A549 treated with RU486 at 1 μM for 4 hours (cell line): ENCODE measurements at places on chromosomes 6 and 20. TPM values are rescaled to one million over a fixed set of nuclear protein-coding genes. Genes with fewer than 3 reads are reported as not detected.

The NEURL2 gene
- 0.88 to 1.5 TPM (median 1.4 TPM) in 5 replicates for total RNA-seq

The CCDC170 gene
- 0.10 to 0.15 TPM (median 0.12 TPM) in 4 of 5 replicates, not detected in the other for total RNA-seq

The APOBEC2 gene
- total RNA-seq = not detected in 5 replicates

The MMP24 gene
- total RNA-seq = 15.4 to 20.7 TPM (median 20.1 TPM) in 5 replicates

The SPATS1 gene
- total RNA-seq = not detected in 5 replicates

The MYH7B gene
- 0.03 to 0.04 TPM in 2 of 5 replicates, not detected in the others for total RNA-seq

The ZC2HC1B gene
- total RNA-seq = not detected in 5 replicates

The TRIM15 gene
- total RNA-seq = 0.20 TPM in 1 of 5 replicates, not detected in the others

The TTK gene
- total RNA-seq = 7.7 to 23.1 TPM (median 20.0 TPM) in 5 replicates

The GRIK2 gene
- 0.19 to 0.41 TPM (median 0.28 TPM) in 5 replicates for total RNA-seq

The RFX6 gene
- not detected in 5 replicates for total RNA-seq

The FKBP1C gene
- total RNA-seq = 1.9 to 2.7 TPM (median 2.2 TPM) in 5 replicates

The PRKN gene
- 0.07 TPM in 1 of 5 replicates, not detected in the others for total RNA-seq
